ENCODE measurements at places on chromosomes 13 and 19. TPM values are rescaled to one million over a fixed set of nuclear protein-coding genes. Genes with fewer than 3 reads are reported as not detected.

DNA sequence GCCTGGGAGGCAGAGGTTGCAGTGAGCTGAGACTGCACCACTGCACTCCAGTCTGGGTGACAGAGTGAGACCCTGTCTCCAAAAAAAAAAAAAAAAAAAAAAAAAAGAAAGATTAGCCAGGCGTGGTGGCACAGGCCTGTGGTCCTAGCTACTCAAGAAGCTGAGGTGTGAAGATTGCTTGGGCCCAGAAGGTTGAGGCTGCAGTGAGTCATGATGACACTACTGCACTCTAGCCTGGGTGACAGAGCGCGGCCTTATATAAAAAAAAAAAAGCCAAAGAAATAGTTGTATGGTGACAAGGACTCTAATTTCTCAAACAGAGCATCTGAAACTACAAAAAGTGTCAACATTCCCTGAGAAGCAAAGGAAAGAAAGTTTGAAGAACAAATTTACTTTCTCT is 3.4 kb downstream of the PBX4 start:
- DNase-seq: no peak

DNA sequence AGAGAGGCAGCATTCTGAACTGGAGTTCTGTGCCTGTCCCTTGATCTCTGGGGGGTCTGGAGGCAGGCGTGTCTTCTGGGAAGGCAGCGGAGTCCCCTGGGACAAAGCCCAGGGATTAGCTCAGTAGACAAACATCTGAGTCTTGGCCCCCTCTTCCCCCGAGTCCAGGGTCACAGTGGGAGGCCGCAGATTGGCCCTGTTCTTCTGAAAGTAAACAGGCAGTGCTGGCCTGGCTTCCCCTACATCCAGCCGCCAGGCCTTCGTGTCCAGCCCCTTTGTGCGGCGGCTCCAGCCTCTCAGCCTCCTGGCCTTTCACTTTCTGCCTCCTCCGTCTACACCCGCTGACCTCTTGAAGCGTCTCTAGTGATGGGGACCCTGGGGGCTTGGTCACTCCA is 989 bp downstream of the NFILZ start:
- no peak for DNase-seq

DNA sequence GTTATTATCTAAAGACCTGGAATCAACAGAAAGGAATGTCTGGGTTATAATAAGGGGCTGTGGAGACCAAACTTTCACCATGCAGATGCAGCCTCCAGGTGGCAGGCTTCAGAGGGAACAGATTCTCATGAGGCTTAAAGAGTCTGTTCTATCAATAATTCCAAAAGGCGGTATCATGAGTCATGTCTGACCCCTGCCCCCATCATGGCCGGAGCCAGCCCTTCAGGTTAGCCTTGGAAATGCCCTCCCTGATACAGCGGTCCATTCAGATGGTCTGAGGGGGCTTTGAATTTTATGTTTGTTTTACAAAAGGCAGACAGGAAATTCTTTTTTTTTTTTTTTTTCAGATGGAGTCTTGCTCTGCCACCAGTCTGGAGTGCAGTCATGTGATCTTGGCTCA is 21.7 kb upstream of the LAMP1 start:
- peak; percentile 39 for DNase-seq

DNA sequence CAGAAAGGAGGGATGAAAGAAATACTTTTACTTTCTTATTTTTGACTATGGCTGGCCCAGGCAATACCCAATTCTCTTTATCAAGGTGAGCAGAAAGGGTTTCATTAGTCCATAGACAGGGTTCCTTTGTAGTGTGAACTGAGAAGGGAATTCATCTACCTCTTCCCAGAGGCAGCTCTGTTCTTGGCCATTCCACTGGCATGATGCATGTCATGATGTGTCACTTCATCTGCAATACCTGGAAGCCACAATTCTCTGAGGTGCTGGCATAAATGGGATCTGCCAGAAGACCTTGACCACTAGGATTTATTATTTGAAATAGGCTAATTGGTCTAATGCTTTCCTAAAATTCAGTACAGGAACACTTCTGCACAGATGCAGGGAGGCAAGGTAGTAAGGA is 542.8 kb downstream of the RFC3 start:
- no peak for DNase-seq

CLEC17A gene
- polyA plus RNA-seq: 0.13 TPM

All from naive thymus-derived CD4-positive, alpha-beta T cell (primary cell).